ENCODE measurements at places on chromosomes 11 and 22. TPM values are rescaled to one million over a fixed set of nuclear protein-coding genes. Genes with fewer than 3 reads are reported as not detected.

Gene MIOX
- polyA plus RNA-seq: not detected

DNA sequence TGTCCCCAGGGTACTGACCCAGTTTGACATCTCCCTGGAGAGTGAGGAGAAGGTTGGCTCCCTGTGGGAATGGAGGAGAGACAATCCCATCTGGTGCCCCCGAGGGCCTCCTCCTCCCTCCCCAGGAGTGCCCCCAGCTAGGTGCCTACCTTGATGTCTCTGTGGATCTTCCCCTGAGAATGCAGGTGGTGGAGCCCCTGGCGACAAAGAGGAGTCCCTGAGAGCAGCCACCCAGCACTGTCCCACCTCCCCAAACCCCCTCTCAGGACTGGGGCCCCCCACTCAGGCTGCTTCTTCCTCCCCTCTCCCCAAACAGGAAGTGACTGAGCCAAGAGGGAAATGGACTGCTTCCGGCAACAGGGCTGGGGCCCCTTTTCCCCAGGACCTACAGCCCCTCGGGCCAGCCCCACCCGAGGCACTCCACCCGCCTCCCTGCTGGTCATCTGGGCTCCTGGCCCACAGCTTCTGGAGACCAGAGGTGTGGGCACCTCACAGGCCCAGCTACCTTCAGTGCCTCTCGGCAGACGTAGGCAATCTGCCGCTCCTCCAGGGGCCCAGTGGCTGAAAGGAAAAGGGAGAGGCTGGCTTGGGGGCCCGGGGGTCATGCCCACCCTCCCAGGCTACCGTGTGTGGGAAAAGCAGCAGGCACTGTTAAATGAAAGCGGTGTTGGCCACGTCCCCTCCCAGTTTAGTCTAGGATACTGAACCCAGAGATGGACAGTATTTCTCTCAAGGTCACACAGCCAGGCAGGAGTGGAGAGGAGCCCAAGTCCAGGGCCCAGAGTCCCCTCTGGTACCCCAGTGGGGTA, 1.2 kb downstream of the MAP4K2 start:
- peak overlapping the region; percentile 41 for H3K27ac ChIP-seq
- peaks cover 47% of the 10 kb centered on the region for H3K36me3 ChIP-seq
- H3K27me3 ChIP-seq: no peaks in the 10 kb centered on the region
- peak; percentile 40 for DNase-seq
- H3K4me3 ChIP-seq: peak overlapping the region; percentile 65

DNA sequence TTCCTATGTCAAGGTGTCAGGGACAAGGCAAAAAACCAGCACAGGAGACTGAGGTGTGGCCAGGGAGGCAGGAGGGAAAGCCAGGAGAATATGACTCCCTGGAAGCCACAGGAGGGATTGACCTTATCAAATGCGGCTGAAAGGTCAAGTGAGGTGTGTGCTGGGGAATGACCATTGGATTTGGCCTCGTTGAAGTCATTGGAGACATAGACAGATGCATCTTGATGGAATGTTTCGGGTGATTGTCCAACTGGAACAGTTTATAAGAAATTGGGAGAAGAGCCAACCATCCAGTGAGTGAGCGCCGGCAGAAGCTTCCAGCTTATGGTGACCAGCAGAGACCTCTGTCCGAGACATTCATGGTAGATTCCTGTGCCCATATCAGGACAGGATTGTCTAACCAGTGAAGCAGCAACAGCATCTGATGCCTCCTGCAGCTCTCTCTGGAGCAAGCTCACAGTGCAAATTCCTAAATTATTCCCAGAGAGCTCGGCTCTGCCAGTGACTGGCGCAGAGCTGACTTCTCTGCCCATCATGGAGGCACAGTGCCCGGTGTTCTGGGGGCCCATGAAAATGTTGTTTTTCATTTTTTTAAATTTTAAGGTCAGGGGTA, 95.4 kb downstream of the MYO18B start:
- H3K27me3 ChIP-seq: no peaks in the 10 kb centered on the region
- H3K4me1 ChIP-seq: no peaks in the 10 kb centered on the region
- no peak overlapping the region for H3K27ac ChIP-seq
- no peaks in the 10 kb centered on the region for H3K36me3 ChIP-seq
- H3K4me3 ChIP-seq: no peak overlapping the region

GRCh38 chr11:64327993-64328392, 10.1 kb downstream of the PRDX5 start:
- H3K36me3 ChIP-seq: peaks cover 3% of the 10 kb centered on the region
- H3K4me1 ChIP-seq: peaks cover 22% of the 10 kb centered on the region
- DNase-seq: no peak
- H3K27ac ChIP-seq: no peak overlapping the region
- H3K27me3 ChIP-seq: no peaks in the 10 kb centered on the region
- H3K4me3 ChIP-seq: no peak overlapping the region

GRCh38 chr22:39094717-39095389, 2.2 kb upstream of the APOBEC3H start:
- no peaks in the 10 kb centered on the region for H3K27me3 ChIP-seq
- H3K27ac ChIP-seq: no peak overlapping the region
- no peak for DNase-seq
- no peak overlapping the region for H3K4me3 ChIP-seq
- H3K4me1 ChIP-seq: peaks cover 28% of the 10 kb centered on the region

DNA sequence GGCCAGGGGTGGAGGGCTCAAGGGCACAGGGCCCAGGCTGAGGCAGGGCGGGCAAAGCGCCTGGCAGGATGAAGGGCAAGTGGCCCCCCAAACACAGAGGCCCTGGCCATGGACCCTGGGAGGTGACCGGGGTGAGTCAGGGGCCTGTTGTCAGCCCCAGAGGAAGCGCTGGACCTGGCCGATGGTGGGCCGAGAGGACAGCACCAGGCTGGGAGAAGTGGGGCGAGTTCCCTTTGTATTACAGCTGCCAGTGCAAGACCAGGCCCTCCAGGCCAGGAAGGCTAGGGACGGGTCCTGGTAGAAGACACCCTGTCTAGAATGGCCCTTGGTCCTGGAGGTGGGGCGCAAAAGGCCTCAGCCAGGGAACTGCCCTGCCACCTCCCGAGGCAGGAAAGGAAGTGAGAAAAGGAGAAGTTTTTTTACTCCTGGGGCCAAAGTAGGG, 12.8 kb downstream of the CXCR5 start:
- DNase-seq: peak; percentile 41
- peaks cover 29% of the 10 kb centered on the region for H3K36me3 ChIP-seq
- H3K27me3 ChIP-seq: no peaks in the 10 kb centered on the region
- peaks cover 15% of the 10 kb centered on the region for H3K4me1 ChIP-seq
- H3K27ac ChIP-seq: peak overlapping the region; percentile 18

Gene C22orf15
- polyA plus RNA-seq: not detected

- no peak overlapping the region for H3K27ac ChIP-seq
- no peak overlapping the region for H3K4me3 ChIP-seq
- no peak for DNase-seq
- H3K4me1 ChIP-seq: no peaks in the 10 kb centered on the region
These were observed 95.8 kb downstream of the ADAMTS15 start for GRCh38 chr11:130544266-130544665.

DNA sequence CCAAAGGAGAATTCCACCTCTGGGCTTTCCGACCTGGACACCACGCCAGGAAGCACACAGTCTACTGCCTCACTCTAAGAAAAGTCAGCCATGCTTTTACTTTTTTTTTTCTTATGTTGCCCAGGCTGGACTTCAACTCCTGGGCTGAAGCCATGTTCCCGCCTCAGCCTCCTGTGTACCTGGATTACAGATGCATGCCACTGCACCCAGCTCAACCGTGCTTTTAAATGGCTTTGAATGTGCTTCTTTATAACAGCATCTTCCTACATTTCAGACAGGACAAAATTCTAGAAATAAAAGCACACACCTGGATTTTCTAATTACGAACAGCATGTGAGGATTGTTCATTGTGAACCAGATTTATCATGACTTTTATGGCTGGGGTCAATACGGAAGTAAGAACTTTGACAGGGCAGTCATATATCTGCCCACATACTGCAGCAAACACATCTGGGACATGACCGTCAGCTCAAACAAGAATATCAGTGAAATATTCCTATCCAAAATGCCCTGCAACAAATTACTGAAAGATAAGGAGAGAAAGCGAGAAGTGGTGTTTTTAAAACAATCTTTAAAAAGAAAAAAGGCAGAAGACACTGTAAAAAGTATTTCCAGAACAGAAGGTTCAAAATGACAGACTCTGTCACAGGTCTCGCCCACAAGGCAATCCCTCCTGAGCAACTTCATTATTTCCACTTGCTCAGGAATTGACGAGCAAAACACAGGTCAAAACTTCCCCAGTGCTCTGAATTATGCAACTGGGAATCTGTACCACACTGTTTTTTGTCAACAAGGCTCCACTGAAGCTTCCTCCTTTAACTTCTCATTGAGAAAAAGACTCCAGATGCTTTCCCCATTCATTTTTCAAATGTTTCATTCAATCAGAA, 42.1 kb downstream of the PACSIN2 start:
- H3K27ac ChIP-seq: peak overlapping the region; percentile 51
- H3K27me3 ChIP-seq: no peaks in the 10 kb centered on the region
- DNase-seq: peak; percentile 81

- H3K27me3 ChIP-seq: no peaks in the 10 kb centered on the region
- no peaks in the 10 kb centered on the region for H3K4me1 ChIP-seq
- no peak overlapping the region for H3K27ac ChIP-seq
- DNase-seq: no peak
- H3K36me3 ChIP-seq: no peaks in the 10 kb centered on the region
- H3K4me3 ChIP-seq: no peak overlapping the region
These were observed 39.7 kb downstream of the ADAMTS8 start for GRCh38 chr11:130388607-130389205.

- H3K4me3 ChIP-seq: no peak overlapping the region
- no peak for DNase-seq
- H3K27me3 ChIP-seq: no peaks in the 10 kb centered on the region
- H3K36me3 ChIP-seq: no peaks in the 10 kb centered on the region
These were observed 30.5 kb upstream of the TTLL12 start for GRCh38 chr22:43217285-43218030.

- H3K4me3 ChIP-seq: no peak overlapping the region
- peaks cover 3% of the 10 kb centered on the region for H3K27me3 ChIP-seq
- no peaks in the 10 kb centered on the region for H3K4me1 ChIP-seq
- no peak for DNase-seq
- H3K27ac ChIP-seq: no peak overlapping the region
These were observed 15.8 kb downstream of the SLC22A25 start for GRCh38 chr11:63227521-63228107.

DNA sequence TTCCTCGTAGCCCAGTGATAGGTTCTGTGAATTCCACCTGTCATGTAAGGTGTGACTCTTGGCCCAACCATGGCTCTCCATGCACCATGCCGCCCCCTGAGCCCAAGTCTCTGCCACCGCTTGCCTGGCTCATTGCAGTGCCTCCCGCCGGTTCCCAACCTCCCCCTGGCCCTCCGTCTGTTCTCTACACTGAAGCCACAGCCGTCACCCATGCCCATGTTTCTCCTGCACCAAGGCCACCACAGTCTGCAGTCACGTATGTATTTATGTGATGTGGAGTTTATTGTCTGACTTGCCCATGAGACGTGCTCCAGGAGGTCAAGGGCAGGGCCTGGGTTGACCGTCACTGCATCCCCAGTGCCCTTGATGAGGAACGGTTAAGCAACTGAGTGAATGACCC, 35.9 kb downstream of the PKNOX2 start:
- DNase-seq: no peak
- H3K27me3 ChIP-seq: no peaks in the 10 kb centered on the region
- H3K4me1 ChIP-seq: no peaks in the 10 kb centered on the region
- no peak overlapping the region for H3K27ac ChIP-seq

- DNase-seq: no peak
- H3K36me3 ChIP-seq: no peaks in the 10 kb centered on the region
- H3K27me3 ChIP-seq: no peaks in the 10 kb centered on the region
- no peak overlapping the region for H3K27ac ChIP-seq
- H3K4me3 ChIP-seq: no peak overlapping the region
These were observed 25.6 kb downstream of the HEPHL1 start for GRCh38 chr11:94046796-94047195.

DNA sequence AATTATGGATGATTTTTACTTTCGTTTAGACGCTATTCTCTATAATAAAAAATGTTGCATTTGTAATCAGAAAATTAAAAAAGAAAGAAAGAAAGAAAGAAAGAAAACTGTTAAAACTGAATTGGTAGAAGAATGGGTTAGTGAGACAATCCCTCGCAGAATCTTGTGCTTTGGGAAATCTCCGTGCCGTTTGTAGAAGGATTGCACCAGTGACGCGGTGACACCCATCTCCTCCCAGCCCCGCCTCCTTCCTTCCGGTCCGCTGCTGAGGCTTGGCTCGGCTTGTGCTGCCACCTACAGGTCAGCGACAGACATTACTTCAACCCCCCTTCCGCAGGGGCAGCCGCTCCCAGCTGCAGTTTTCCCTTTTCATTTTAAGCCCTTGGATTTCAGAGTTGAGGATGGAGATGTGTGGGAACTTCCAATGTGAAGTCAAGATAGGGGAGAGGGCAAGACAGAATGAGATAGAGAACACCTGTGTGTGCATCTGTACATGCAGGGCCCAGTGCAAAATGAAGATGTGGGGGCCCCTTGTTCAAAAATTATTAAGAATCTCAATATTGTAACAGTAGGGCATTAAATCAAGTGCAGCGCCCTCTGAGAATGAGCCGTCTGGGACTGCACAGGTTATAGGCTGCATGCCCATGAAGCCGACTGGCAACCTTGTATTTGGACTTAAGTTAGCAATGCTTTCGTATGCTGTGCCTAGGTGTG, 41.1 kb downstream of the TST start:
- peak overlapping the region; percentile 28 for H3K4me3 ChIP-seq
- H3K27ac ChIP-seq: peak overlapping the region; percentile 64
- H3K36me3 ChIP-seq: no peaks in the 10 kb centered on the region
- DNase-seq: peak; percentile 85

Gene P2RY2
- 2.8 TPM for polyA plus RNA-seq

Gene ZNF408
- polyA plus RNA-seq: 4.2 TPM

Gene TYMP
- 1,798 TPM for polyA plus RNA-seq

GRCh38 chr11:70607561-70607960, 209.2 kb downstream of the CTTN start:
- DNase-seq: no peak
- H3K27me3 ChIP-seq: no peaks in the 10 kb centered on the region
- no peak overlapping the region for H3K4me3 ChIP-seq
- peaks cover 11% of the 10 kb centered on the region for H3K4me1 ChIP-seq

Gene CUL5
- polyA plus RNA-seq: 24.7 TPM

Gene IL18
- polyA plus RNA-seq: 16.2 TPM

GRCh38 chr11:67373648-67374570, 511 bp upstream of the CLCF1 start:
- peak overlapping the region; percentile 77 for H3K27ac ChIP-seq
- no peaks in the 10 kb centered on the region for H3K27me3 ChIP-seq
- H3K4me3 ChIP-seq: peak overlapping the region; percentile 35
- peaks cover 50% of the 10 kb centered on the region for H3K4me1 ChIP-seq
- peak; percentile 90 for DNase-seq

DNA sequence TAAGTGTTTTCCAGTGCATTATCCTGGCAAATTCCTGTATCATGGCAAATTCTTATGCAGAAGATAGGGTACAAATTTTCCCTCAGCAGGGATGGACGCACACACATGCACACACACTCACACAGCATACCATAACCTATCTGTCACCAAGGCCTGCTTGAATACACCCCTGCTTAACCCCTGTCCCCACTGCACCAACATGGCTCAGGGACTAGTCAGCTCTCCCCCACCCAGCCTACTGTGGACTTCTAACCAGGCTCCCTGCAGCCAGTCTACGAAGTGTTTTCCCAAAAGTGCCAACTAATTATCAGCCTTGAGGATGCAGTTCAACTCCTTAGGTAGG, 63.1 kb downstream of the RAB30 start:
- no peaks in the 10 kb centered on the region for H3K36me3 ChIP-seq
- no peaks in the 10 kb centered on the region for H3K4me1 ChIP-seq
- H3K27ac ChIP-seq: no peak overlapping the region
- H3K27me3 ChIP-seq: no peaks in the 10 kb centered on the region
- no peak for DNase-seq

- H3K4me1 ChIP-seq: no peaks in the 10 kb centered on the region
- no peak overlapping the region for H3K27ac ChIP-seq
- H3K36me3 ChIP-seq: no peaks in the 10 kb centered on the region
- no peak overlapping the region for H3K4me3 ChIP-seq
- no peak for DNase-seq
- no peaks in the 10 kb centered on the region for H3K27me3 ChIP-seq
These were observed 137.8 kb downstream of the DBX1 start for GRCh38 chr11:20022363-20023081.

Gene AGBL2
- polyA plus RNA-seq: 0.93 TPM

Data from CD14-positive monocyte (primary cell).